Chondrocyte (in vitro differentiated cells): ENCODE measurements at places on chromosomes 6 and 20.

DNA sequence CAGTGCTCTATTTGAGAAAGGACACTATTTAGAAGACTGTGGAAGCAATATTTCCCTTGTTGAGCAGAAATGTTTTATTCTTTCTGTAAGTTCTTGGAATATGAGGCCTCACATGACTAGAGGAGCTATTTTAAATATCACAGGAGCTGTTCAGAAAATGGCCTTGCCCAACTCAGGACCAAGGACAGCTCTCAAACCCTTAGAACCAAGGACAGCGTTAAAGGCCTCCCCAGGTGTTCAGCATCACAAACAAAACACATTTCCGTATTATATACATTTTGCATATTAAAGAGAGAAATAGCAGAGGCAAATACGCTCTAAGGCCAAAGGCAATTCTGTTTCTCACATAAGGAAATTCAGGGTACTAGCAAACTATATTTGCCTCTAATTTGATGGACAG, 631.4 kb downstream of the CDH26 start:
- no peak for DNase-seq
- H3K27ac ChIP-seq = no peak overlapping the region
- H3K4me1 ChIP-seq = no peaks in the 10 kb centered on the region
- H3K4me3 ChIP-seq = no peak overlapping the region
- no peaks in the 10 kb centered on the region for H3K36me3 ChIP-seq

DNA sequence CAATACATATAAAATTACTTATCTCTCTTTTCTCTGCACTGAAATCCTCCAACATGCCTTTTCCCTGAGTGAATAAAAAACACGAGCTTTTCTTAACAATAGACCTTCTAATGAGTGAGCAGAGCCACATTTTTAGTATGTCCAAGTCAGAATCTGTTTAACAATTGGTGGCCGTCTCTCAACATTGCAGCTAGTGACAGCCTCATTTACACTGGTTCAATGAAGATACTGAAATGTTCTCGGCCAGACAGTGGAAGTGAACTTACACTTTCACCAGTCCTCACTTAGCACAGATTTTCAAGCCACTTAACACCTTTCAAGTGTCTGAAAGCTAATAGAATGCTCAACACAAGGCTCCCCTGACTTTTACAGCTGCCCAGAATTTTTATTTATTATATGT, 767.1 kb downstream of the KIF16B start:
- H3K27ac ChIP-seq = no peak overlapping the region
- H3K4me3 ChIP-seq = no peak overlapping the region
- peaks cover 8% of the 10 kb centered on the region for H3K27me3 ChIP-seq
- H3K36me3 ChIP-seq = no peaks in the 10 kb centered on the region
- no peaks in the 10 kb centered on the region for H3K4me1 ChIP-seq

DNA sequence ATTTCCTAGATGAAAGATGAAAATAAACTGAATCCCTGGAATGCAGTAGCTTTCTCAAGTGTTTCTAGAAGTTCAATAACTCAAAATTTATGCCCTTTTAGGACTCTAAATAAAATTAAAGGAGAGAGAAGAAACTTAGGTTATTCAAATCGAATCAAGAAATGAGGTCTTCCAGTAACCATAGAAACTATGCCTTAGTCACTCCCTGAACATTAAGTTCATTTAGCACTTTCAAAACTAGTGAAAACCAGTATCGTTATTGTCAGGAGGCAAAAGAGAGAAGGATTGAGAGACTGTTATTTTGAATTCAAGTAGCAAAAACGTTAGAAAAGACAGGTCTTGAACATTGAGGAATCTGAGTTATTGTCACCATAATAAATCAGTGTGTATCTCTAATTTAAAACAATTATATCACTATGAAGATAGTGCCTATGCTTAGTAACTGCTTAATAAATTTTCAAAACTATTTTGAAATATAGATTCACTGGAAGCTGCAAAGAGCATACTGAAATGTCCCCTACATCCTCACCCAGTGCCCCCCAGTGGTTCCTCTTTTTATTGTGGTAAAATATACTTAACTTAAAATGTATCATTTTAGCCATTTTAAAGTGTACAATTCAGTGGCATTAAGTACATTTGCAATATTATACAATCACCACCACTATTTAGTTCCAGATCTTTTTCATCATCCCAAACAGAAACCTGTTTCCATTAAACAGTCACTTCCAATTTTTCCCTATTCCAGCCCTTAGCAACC, 4.6 kb downstream of the RPP21 start:
- peaks cover 12% of the 10 kb centered on the region for H3K36me3 ChIP-seq
- no peak overlapping the region for H3K4me3 ChIP-seq
- no peaks in the 10 kb centered on the region for H3K27me3 ChIP-seq
- no peak for DNase-seq

DNA sequence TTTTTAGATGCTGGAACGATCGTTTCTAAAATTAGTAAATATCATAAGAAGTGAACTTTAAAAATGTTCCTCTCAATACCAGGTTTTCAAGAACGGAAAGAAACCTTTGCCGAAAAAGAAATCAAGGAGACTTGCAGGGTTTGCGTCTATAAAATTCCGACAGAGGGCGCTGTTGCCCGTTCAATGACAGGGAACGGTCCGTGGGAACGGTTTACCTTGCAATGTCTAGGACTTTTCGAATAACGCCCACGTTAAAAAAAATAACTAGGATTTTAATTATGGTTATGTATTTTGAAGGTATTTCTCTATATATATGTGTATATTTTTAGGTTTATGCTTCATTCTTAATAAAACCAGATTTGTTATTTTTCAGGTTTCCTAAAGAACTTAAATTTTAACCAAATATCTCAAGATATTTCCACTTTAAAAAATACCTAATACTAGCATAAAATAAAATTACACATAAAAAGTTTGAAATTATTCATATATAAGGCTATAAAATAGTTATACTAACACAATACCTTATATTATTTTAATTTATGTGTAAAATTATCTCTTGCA, 2.5 kb upstream of the TFAP2B start:
- peaks cover 3% of the 10 kb centered on the region for H3K27me3 ChIP-seq
- H3K36me3 ChIP-seq = no peaks in the 10 kb centered on the region
- H3K27ac ChIP-seq = peak overlapping the region; percentile 65
- H3K4me3 ChIP-seq = peak overlapping the region; percentile 85

DNA sequence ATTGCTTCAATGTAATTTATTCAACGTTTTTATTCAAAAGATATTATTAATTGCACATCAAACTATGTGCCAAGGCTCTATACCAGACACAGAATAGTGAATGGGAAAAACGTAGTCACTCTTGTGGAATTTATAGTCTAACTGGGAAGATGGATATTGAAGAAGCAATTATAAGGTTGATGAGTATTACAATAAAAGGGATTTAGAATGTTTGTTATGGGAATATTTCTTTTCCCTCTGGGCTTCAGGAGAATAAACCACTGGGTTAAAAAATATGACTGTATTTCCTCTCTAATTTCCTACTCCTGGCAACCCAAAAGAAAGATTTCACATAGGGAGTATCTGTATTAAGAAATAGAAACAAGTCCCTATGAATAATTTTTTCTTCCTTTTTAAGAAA, 25.1 kb upstream of the UTRN start:
- peak overlapping the region; percentile 57 for H3K27ac ChIP-seq
- peaks cover 2% of the 10 kb centered on the region for H3K36me3 ChIP-seq
- H3K4me1 ChIP-seq = peaks cover 37% of the 10 kb centered on the region
- H3K4me3 ChIP-seq = no peak overlapping the region

- H3K4me1 ChIP-seq = peaks cover 38% of the 10 kb centered on the region
- peaks cover 2% of the 10 kb centered on the region for H3K36me3 ChIP-seq
- H3K27ac ChIP-seq = peak overlapping the region; percentile 8
- no peak overlapping the region for H3K4me3 ChIP-seq
- no peaks in the 10 kb centered on the region for H3K27me3 ChIP-seq
Measured at GRCh38 chr20:58328836-58329235, 19.3 kb downstream of the RAB22A start.

DNA sequence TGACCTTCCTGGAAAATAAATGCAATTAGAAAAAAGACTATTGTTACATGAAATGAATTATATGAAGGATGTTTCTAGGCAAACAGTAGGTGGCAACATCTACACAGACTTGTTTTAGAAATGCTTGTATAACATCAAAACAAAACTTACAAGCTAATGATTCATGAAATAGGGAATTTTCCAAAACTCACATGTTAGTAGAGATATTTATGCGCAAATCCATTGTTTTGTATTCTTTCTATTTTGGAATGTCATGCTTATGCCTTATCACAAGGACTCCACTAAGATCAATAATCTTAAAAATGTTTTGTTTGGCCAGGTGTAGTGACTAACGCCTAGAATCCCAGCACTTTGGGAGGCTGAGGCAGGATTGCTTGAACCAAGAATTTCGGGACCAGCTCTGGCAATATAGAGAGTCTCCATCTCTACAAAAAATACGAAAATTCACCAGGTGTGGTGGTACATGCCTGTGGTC, 32.3 kb upstream of the LGSN start:
- no peaks in the 10 kb centered on the region for H3K27me3 ChIP-seq
- no peaks in the 10 kb centered on the region for H3K36me3 ChIP-seq

DNA sequence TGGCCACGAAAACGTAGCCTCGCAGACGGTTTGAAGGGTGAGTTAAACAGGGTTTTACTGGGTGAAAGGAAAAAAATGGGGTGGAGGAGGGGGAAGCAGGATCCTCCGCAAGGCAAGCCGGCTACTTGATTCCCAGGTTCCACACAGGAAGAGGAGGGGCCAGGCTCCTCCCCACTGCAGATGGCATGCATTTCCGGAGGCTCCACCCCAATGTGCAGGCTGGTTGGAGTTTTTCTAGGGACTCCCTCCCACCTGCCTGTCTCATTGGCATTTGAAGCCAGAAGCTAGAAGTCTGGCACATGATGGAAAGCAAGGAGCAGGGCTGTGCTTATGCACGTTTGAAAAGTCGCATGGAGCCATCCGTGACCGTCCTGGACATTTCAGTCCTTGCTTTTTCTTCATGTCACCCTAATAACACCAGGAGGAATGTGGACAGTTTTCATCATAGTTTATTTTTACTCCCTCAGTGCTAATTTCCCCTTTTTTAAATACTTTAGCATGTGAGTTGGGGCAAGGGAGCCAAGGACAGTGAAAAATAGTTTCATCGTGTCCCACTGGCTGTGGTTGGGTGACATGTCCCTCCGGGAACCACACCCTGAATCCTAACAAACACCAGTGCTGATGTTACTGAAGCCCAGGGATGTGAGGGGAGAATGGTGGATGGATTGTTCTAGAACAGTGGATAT, 100.1 kb upstream of the INSM1 start:
- peaks cover 4% of the 10 kb centered on the region for H3K27me3 ChIP-seq
- no peak overlapping the region for H3K27ac ChIP-seq
- H3K36me3 ChIP-seq = no peaks in the 10 kb centered on the region
- H3K4me3 ChIP-seq = no peak overlapping the region
- DNase-seq = no peak
- H3K4me1 ChIP-seq = no peaks in the 10 kb centered on the region

DNA sequence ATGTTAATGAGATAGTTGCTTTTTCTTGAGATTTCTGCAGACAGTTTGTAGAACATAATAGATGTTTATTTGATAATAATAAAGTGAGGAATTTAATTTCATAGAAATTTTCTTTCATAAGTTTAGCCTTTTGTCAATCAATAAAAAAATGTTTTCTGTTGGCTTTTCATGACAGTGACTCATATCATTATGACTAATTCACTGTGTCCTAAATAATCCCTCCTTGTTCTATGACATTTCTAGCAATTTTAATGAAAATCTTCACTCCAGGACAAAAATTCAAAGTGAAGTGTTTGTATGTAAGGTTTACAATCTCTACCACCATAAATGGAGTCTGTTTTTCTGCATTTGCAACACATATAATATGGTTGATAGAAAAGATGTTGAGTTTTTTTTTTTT, 109.9 kb downstream of the UTRN start:
- no peak for DNase-seq
- H3K4me1 ChIP-seq = peaks cover 24% of the 10 kb centered on the region
- H3K4me3 ChIP-seq = no peak overlapping the region
- peak overlapping the region; percentile 41 for H3K27ac ChIP-seq
- H3K36me3 ChIP-seq = peaks cover 4% of the 10 kb centered on the region

GRCh38 chr20:34271956-34272355, 30.7 kb downstream of the ASIP start:
- no peak overlapping the region for H3K4me3 ChIP-seq
- peaks cover 16% of the 10 kb centered on the region for H3K36me3 ChIP-seq
- H3K4me1 ChIP-seq = peaks cover 21% of the 10 kb centered on the region
- H3K27me3 ChIP-seq = no peaks in the 10 kb centered on the region

DNA sequence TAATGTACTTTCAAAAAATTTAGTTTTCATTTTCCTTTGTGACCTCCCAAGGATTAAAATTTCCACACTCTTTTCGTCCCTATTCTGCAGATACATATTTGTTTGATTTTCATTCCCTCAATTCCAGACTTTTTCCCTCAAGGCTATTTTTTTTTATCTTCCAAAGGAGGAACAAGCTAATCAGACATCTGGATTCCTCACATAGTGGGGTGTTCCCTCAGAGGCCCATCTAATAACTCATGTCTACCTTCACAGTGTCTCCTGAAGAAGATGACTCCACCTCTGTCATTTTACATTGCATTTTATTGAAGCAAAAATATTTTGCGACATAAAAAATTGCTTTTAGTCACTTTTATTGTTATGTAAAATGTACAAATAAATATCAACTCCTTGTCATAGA, 122.2 kb downstream of the RFPL4B start:
- no peak for DNase-seq
- H3K36me3 ChIP-seq = no peaks in the 10 kb centered on the region
- H3K27me3 ChIP-seq = no peaks in the 10 kb centered on the region
- peaks cover 40% of the 10 kb centered on the region for H3K4me1 ChIP-seq
- no peak overlapping the region for H3K4me3 ChIP-seq

- peaks cover 11% of the 10 kb centered on the region for H3K4me1 ChIP-seq
- H3K36me3 ChIP-seq = peaks cover 10% of the 10 kb centered on the region
- no peaks in the 10 kb centered on the region for H3K27me3 ChIP-seq
- DNase-seq = no peak
- H3K27ac ChIP-seq = no peak overlapping the region
Measured at GRCh38 chr6:125827788-125828320, 37.1 kb downstream of the NCOA7 start.

GRCh38 chr6:24910961-24911725, 24.6 kb downstream of the RIPOR2 start:
- H3K4me3 ChIP-seq = peak overlapping the region; percentile 90
- no peaks in the 10 kb centered on the region for H3K36me3 ChIP-seq
- H3K4me1 ChIP-seq = peaks cover 35% of the 10 kb centered on the region
- H3K27ac ChIP-seq = peak overlapping the region; percentile 73
- DNase-seq = no peak
